ENCODE measurements at places on chromosomes 12 and 14.

GRCh38 chr12:69569236-69569635, 16.0 kb upstream of the CCT2 start:
- no peak for DNase-seq

GRCh38 chr12:5251092-5251491, 180.8 kb upstream of the NTF3 start:
- DNase-seq = no peak

- no peak for DNase-seq
Observed at GRCh38 chr14:21168055-21168454, 12.2 kb upstream of the OR5AU1 start.

DNA sequence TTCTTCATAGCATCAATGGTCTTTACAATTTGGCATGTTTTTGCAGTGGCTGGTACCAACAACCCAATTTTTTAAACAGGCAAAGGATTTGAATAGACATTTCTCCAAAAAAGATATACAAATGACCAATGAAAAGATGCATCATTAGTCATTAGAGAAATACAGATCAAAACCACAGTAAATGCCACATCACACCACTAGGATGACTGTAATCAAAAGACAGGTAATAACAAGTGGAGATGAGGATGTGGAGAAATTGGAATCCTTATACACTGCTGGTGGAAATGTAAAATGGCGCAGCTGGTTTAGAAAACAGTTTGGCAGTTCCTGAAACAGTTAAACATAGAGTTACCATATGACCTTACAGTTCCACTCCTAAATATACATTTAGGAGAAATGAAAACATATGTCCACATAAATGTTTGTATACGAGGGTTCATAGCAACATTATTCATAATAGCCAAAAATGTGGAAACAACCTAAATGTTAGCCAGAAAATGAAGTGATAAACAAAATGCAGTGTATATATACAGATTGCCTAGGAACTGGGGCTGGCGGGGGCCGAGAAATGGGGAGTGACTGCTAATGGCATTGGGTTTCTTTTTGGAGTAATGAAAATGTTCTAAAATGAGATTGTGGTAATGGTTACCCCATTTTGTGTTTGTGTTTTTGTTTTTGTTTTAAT, 55.2 kb downstream of the TGFB3 start:
- DNase-seq = no peak

GRCh38 chr12:121750507-121750955, 38.0 kb downstream of the TMEM120B start:
- no peak for DNase-seq

DNA sequence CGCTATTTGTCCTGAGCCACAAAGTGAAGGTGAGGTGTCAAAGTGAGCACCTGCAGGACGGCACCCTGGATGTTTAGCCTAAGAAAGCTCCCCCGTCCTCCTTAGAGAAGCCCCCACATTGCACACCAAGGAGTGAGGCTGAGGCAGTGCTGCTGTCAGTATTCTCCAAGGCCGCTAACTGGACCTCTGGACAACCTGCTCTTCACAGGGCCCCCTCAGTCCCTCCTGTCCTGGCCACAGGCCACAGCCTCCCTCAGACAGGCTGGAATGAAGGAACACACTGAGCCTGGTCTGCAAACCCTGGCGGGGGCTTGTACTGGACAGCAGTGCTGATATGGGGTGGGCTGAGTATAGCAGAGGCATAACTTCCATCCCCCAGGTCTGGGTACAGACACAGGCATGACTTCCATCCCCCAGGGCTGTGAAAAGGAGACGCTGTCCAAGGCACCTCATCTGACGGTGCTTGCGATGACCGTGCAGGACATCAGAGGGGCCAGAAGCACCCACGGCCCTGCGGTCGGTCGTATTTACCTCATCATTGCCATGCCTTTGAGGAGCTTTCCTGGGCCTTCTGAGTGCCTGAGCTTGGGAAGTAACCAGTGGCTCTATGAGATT, 82.4 kb upstream of the DIO3 start:
- DNase-seq = no peak

DNA sequence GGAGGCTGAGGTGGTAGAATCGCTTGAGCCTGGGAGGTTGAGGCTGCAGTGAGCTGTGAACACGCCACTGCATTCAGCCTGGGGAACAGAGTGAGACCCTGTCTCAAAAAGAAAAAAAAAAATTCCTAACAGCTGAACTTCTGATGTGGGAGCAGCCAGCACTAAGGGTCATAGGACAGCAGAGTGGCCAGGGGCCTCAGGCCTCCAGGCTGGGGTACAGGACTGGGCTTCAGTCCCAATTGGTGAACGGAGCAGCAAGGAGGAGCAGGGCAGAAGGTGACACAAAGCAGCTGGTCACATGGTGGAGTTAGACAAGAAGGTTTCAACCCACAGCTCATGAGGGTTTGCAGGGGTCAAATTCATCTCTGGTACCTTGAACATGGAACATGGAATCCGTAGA, 40.8 kb upstream of the NRXN3 start:
- DNase-seq = no peak

DNA sequence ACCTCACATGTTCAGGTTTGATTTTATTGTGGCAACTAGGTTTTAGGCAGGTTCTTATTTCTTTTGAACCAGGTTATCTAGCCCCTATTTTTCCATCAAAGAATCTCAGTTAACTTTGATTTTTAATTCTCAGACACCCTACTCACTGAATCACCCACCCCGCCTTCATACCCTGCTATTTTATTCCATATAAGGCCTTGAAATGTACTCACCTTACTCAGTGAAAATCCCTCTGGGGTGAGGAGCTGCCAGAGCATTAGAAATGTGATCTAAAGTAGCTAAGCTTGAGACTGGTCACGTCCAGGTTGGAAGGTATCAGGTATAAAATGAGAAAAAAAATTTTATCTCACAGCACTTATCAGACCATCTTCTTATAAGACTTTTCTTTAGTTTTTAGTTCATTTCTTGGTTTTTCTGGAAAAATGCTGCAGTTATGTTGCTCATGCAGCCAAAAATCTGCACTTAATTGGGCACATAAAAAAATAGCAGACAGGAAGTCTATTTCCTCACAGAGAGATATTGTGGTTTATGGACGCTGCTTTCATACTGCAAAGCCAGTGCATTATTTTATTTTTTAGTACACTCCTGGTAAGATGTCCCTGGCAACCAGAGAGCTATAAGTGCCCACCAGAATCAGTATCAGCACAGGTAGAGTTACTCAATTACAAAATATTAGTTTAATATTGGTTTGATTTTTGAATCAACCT, 101.5 kb upstream of the CCDC91 start:
- DNase-seq = no peak

- DNase-seq = no peak
Observed at GRCh38 chr14:73771848-73772638, 57.9 kb upstream of the PNMA1 start.

DNA sequence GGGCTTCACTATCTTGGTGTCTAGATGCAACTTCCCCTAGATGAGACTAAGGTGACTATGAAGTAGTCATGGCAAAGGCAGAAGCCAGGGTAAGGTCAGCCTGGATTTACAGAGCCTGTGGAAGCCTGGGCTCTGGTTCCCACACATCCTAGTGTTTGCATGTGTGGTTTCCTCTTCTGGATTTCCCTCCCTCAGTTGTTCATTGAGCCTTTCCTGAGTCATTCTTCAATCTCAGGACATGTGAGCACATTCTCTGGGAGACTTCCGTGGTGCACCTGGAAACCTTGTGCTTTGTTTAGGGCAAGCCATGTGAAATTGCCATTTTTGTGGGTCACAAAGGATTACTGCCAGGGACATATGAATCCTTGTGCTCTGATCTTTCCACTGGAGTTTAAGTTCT, 236.6 kb downstream of the C12orf75 start:
- DNase-seq = no peak

GRCh38 chr12:56718636-56719035, 6.5 kb downstream of the NACA start:
- no peak for DNase-seq
